ENCODE measurements at places on chromosomes 7 and 10.

DNA sequence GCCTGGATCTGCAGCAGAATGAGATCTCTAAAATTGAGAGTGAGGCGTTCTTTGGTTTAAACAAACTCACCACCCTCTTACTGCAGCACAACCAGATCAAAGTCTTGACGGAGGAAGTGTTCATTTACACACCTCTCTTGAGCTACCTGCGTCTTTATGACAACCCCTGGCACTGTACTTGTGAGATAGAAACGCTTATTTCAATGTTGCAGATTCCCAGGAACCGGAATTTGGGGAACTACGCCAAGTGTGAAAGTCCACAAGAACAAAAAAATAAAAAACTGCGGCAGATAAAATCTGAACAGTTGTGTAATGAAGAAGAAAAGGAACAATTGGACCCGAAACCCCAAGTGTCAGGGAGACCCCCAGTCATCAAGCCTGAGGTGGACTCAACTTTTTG lies 21.4 kb downstream of the LRRC17 start:
- DNase-seq = no peak

- no peak for DNase-seq
These were observed 8.8 kb downstream of the ADAMTS14 start for GRCh38 chr10:70680899-70681730.

DNA sequence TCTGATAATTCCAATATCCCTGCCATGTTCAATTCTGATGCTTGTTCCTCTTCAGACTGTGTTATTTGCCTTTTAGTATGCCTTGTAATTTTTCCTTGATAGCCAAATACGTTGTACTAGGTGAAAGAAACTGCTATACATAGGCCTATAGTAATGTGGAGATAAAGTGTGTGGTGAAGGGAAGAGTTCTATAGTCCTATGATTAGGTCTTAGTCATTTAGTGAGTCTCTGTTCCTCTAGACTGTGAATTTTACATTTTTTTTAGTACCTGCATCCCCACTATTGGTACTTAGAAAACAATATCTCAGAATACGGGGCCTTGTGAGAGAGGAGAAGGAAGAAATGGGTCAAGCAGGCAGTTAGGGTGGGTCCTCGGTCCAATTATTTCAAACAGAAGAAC lies 59.6 kb upstream of the SEMA3E start:
- DNase-seq = no peak

GRCh38 chr7:131383417-131384285 lies 56.0 kb downstream of the MKLN1 start:
- no peak for DNase-seq

GRCh38 chr10:42929993-42930392 lies 146.9 kb upstream of the RET start:
- DNase-seq = no peak

- DNase-seq = no peak
These were observed 61.5 kb downstream of the CPVL start for GRCh38 chr7:29084832-29085231.

DNA sequence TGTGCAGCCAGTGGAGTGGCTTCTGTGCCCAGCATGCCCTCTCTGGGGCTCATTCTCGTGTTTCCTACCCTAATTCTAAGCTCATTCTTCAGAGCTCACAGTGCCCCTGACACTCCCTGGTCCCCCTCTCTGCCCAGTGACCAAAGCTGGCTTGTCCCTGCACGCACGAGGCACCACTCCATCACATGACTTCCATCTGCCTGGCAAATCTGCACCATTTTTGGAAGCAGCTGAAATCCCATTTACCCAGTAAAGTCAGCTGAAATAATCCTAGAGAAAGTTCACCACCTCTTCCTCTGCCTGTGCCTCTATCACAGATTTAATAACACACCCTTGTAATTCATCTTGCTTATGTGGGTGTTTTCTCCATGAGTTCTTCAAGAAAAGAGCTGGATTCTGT lies 616.9 kb downstream of the PTPRN2 start:
- DNase-seq = no peak

GRCh38 chr10:94678475-94678874 lies 5.1 kb upstream of the CYP2C18 start:
- DNase-seq = no peak

DNA sequence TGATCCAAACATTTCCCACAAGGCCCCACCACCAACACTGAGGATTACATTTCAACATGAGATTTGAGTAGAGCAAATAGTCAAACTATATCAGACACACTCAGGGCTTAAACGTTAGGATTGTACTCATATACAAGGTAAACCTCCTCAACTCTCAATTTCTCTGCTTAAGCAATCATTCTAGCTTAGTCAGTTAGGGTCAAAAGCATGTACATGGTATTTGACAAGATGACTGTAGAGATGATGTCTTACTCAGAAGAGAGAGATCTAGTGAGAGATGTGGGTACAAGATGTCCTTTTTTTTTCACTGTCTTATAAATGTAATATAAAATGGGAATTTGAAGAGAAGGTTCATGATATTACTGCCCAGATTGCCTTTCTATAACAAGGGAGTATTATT lies 270.1 kb downstream of the PRKG1 start:
- DNase-seq = no peak

- DNase-seq = no peak
These were observed 349.1 kb downstream of the TCERG1L start for GRCh38 chr10:130962240-130963051.

Data from activated naive CD8-positive, alpha-beta T cell treated with anti-CD3 and anti-CD28 coated beads for 36 hours (primary cell).